Activated T-cell treated with anti-CD3 and anti-CD28 coated beads, Interleukin-2, amount 50 U/mL, for 4 hours (primary cell): ENCODE measurements at places on chromosomes 7 and 10.

DNA sequence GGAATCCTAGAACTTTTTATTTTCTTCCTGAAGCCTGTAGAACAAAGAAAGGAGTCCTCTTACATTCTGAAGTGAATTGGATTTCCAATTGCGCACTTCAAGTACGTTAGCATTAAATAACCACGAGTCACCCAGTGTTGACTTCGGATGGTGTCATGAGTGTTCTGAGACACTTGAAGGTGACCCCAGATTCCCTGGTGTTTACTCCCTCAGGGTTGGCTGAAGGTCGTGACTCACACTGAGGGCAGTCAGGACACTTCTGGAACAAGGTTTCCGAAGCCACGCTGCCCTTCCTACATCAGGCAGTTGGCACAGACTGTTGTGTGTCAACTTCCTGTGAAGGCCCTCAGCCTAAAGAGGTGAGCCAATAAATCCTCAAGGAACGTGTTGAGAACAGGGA lies 186.6 kb upstream of the CELF2 start:
- no peak for DNase-seq

DNA sequence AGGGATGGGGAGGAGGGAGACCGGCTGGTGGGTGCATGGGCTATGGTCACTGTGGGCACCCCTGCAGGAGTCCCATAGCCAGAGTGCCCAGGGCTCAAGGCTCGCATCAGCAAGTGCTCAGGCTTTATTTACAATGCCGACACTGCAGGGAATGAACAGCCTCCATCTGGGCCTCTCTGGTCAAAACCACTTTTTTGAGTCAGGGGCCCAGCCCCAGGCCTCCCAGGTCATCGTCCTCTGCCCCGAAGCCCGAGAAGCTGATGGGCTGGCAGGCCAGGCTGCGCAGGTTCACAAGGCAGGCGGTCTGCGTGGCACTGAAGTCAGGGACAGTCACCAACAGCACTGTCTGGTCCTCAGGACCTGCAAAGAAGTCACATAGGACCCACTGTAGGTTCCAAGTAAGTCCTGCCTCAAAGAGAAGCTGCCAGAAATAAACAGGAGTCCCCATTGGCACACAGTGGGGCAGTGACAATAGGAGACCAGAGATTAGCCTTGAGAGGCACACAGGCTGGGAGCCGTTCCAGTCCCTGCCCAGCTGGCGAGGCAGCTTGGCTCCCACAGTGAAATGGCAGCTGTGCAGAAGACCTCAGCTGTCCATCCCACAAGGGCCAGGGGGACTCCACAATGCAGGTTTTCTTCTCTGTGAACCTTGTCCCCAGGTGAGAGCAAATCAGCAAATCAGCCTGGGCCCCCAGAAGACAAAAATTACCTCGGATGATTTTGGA lies 8.6 kb downstream of the POLD2 start:
- DNase-seq: no peak

- DNase-seq: no peak
Observed at GRCh38 chr10:47183704-47184041, 116.3 kb upstream of the GDF10 start.

GRCh38 chr10:52517012-52517411 lies 202.9 kb downstream of the DKK1 start:
- no peak for DNase-seq

GRCh38 chr10:97711640-97712572 lies 1.6 kb upstream of the MARVELD1 start:
- DNase-seq: no peak

DNA sequence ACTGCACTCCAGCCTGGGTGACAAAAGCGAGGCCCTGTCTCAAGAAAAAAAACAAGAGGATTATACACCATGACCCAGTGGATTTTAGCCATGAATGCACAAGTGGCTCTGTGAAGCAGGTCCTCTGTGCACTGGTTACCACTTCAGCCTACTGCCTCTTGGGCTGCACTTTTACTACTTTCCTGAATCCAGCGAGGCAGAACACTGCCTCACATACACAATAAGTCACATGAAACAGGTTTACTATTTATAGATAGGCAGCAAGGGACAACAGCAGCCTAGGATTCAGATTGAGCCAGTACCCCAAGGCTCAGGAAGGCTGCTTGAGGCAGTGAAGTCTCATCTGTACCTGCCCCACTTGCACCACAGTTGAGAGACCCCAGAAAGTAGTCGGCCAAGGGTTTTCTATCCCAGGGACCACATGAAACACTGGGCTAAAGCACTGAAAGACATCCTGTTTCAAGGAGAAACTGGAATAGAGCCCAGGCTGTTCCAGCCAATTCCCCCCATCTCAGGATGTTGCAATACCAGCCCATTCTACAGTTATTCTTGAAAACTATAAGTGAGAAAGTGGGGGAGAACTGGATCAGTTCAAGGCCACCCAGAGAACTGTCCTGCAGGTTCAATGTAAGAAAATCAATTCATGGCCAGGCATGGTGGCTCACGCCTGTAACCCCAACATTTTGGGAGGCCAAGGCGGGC lies 10.3 kb upstream of the OGDH start:
- no peak for DNase-seq

- DNase-seq: no peak
Observed at GRCh38 chr10:13213163-13213562, 21.0 kb downstream of the UCMA start.

- no peak for DNase-seq
Observed at GRCh38 chr10:85927952-85928665, 438.5 kb downstream of the GRID1 start.
